ENCODE measurements at places on chromosomes 7 and 10. TPM values are rescaled to one million over a fixed set of nuclear protein-coding genes. Genes with fewer than 3 reads are reported as not detected.
A peak's percentile ranks its signal among the peaks of the same experiment; 100 is the strongest.

ITIH2 gene
- not detected for total RNA-seq

GRCh38 chr10:85979598-85979997, 387.0 kb downstream of the GRID1 start:
- DNase-seq, result no peak

GRCh38 chr10:9863559-9864121, 1154.0 kb upstream of the CELF2 start:
- no peak for DNase-seq

AUTS2 gene
- total RNA-seq, result not detected

FAM241B gene
- 13.0 TPM for total RNA-seq

DNA sequence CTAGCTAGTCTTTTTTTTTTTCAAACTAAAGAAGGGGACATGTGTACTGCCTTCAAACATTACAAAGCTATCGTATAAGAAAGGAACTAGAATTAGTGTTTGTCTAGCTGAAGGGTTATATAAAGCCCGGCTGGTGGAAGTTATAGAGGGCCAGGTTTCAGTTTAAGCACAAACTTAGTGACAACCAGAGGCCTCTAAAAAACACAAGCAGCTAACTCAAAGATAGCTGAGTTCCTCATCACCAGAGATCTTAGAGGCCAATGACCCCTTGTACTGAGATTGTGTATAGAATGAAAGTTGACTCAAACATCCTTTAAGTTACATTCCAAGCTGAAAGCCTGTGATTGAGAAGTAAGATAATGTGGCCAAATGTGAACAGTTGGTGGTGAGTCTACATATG, 28.1 kb upstream of the SGMS1 start:
- DNase-seq, result no peak

- no peak for DNase-seq
Observed at GRCh38 chr10:49076741-49077521, 38.4 kb downstream of the VSTM4 start.

GRCh38 chr10:77531441-77532001, 106.1 kb downstream of the KCNMA1 start:
- peak; percentile 79 for DNase-seq

MCM10 gene
- total RNA-seq, result 24.5 TPM

DNA sequence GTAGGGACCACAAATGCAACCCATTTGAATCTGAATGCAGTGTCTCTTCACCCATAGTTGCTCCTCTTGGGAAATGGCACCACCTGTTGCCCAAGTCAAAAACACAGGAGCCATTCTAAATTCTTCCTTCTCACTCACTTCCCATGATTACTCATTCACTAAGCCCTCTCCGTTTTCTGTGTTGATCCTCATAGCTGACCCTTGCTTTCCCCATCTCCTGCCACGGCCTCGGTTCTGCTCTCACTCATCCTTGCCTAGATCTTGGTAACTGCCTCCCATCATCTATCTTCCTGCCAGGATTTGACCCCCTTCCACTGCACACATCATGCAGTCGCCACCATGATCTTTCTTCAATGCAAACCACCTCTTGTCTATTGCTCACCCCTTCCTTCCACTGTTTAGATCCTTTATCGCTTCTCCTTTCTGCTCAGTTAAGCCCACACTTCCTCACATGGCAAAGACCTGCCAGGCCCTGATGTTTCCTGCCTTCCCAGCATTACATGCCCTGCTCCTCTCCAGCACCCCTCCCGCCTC, 19.0 kb upstream of the CPN1 start:
- peak; percentile 1 for DNase-seq
